Caki2 (cell line): ENCODE measurements at places on chromosomes 1 and 21. TPM values are rescaled to one million over a fixed set of nuclear protein-coding genes. Genes with fewer than 3 reads are reported as not detected.

GRCh38 chr1:84370831-84371394, 27.4 kb upstream of the DNASE2B start:
- DNase-seq = no peak

GRCh38 chr1:231720652-231721325, 94.2 kb downstream of the DISC1 start:
- DNase-seq = no peak

DNA sequence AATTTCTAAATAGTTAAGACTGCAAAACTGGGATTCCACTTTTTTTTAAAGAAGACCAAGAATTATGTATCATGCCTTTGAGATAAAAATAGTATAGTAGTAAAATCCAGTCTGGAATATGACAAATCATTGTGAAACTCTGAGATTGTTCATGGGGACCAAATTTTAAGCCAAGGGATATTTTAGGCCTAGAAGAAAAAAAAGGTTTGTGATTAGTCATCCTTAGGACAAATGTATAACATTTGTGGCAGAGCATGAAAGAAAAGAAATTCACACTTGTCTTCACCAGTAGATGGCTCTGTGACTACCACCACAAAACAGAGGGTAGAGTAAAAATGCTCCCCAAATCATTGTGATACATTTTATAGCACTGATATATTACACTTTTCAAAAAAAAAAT, 226.1 kb downstream of the KCTD3 start:
- DNase-seq = peak; percentile 10

DNA sequence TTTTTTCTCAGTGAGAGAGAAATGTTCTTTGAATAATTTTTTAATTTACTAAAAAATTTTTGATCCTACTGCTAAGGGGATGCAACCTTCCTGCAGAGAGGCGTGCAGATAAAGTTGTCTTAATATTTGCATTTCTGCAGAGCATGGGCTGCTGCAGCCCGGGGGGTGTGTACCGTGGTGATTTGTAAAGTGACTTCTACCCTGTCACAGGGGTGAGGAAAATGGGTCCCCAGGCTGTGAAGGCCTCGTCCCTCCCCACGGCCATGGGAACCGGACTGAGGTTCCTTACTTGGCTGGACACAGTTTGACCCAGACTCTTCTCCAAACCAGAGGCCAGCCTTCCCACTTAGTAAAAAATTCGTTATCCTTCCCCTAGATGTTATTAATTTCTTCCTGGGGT, 9.5 kb upstream of the C1orf174 start:
- no peak for DNase-seq

Gene TRPM2
- total RNA-seq = not detected in 2 replicates

- DNase-seq = no peak
Measured at GRCh38 chr1:77100875-77101274, 118.4 kb downstream of the PIGK start.

GRCh38 chr1:244137725-244138124, 86.6 kb downstream of the ZBTB18 start:
- DNase-seq = no peak

DNA sequence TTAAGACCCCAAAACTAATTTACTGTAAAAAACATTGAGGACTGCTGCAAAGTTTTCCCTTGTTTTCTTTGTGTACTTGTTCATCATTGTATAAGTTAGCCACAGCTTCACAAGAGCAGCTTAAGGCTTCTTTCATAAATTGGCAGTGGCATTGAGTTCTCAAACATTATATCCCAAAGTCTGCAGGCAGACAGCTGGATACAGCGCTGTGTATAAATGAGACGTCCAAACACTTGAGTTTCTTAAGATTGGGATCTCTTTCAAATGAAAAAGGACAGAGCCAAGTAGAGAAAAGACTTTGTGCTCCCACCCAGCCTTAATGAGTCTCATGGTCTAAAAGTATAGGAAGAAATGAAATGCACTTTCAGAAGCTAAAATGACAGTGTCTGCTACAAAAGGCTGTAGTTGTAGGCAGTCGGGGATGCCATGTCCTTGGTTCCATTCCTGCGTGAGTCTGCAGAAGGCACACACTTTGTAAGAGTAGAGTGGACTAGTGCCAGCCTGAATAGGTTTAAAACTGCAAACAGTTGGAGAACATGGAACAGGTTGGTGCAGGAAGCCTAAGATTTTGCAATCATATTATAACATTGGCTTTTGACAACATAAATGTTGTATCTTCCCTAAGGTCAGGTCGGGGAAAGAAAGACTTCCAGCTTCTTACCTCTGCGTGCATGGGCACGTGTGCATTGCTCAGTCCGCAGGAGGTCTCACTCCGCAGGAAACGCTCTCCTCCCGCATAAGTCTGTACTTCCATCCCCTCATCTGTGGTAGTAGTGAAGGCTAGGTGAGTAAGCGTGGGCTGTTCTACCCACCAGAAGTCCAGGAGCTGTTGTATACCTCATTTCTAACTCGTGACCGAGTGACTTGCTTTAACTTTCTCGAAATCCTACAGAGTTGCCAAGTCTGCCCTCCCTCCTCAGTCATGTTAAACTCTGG, 94.4 kb downstream of the CD247 start:
- no peak for DNase-seq

DNA sequence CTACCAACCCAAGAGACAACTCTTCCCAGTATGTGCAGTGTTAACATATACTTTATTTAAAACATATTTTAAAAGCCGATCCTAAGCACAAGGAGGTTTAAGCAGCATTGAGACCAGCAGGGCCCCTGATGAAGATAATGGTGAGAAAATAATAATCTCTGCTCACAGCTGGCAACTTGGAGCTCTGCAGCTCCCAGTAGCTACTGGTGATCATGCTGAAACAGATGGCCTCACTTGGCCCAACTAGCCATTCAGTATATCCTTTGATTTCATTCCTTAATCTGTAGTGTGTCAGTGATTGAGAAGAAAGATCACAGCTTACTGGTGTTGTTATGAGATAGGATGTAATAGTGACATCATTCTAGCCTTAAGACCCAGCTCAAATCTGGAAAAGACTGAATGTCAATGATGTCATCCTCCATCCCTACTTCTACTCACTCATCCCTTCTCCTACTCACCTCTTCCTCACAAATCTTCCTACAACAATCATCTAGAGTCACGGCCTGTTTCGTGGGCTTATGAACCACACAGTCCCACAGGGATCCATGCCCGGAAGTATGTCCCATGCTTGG, 817.9 kb downstream of the PLA2G4A start:
- no peak for DNase-seq

Gene ADCY10
- 0.20 TPM in 1 of 2 replicates, not detected in the other for total RNA-seq

DNA sequence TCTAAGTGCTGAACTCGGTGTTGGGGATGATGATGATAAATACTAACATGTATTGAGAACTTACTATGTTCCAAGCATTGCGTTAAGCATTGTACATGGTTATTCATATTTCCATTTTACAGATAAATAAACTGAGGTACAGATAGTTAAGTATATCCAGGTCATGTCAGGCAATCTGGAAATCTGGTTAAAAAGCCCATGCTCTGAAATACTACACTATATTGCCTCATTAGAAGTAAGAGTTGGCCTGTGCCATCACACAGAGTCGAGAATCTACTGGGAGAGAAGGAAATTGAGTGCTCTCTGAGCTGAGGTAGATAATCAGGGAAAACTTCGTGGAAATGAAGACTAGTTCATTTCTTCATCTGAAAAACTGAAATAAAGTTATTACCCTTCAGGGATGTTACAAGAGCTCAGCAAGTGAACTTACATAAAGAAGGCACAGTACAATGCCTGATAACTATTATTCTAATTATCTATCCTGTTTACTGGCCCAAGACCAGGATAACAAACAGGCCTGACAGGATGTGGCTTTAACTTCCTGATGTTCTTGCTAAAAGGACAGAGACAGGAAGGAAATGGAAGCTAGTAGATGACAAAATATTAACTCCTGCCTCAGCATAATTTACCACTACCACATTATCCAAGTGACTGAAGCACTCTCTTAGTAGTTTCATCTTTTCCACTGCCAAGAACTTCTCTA, 85.6 kb downstream of the EPS15 start:
- no peak for DNase-seq

DNA sequence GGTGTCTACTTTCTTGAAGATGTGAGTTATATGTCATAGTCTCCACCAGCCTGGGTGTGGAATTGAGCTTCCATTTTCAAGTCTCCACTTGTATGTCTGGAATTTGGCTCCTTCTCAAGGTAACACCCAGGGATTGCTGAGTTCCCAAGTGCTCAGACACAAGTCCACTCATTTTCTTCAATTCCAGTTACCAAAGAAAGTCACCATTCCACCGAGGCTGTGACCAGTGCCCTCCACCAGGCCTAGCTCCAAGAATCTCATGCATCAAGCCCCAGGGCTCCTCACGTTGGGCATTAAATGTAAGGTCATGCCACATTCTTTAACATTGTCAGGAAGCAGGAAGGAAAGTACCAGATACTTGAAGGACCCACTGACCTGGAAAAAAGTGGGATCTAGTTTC, 2.4 kb upstream of the RAB4A start:
- no peak for DNase-seq

Gene CD1C
- not detected in 2 replicates for total RNA-seq

DNA sequence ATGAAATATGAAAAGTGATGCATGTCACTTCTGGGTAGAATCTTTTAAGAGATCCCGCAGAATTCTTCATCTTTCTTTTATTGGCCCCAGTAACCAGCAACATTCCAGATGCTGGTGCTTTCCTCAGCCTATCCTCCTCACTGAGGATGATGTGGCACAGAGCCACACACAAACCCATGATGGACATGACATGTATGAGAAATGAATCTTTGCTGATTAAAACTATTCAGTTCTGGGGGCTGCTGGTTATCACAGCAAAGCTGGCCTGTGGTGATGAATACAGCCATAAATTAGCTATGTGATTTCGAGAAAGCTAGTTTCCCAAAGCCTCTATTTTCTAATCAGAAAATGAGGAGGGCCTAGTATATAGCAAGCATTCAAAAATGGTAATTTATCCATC, 8.3 kb upstream of the ERICH3 start:
- no peak for DNase-seq

Gene CATSPERE
- not detected in 2 replicates for total RNA-seq

GRCh38 chr1:203216274-203217138, 13.0 kb downstream of the CHIT1 start:
- DNase-seq = peak; percentile 36

DNA sequence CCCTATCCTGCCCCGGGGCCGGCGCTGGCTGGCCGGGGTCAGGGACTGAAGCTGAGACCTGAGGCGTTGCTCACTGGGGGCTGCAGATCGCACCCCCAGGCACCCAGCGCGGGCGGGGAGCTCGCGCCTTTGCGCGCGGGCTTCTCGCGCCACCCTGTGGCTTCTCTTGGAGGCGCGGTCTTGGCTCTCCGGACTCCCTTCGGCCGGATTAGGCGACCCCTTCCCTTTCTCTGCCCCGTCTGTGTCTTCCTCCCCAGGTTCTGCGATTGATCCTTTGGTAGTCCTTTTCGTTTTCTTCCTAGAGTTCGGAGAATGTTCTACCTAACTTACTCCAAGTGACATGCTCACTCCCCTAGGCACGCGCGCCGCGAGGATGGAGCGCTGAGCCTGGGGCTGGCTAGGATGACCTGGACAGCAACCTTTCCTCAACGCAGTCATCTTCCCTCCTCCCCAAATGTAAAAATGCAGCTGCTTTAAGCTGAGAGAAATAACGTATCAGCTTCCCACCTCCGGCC, 495 bp upstream of the NTRK1 start:
- peak; percentile 55 for DNase-seq

Gene CRNN
- total RNA-seq = not detected in 2 replicates

Gene OR6K3
- total RNA-seq = not detected in 2 replicates

Gene CLDN19
- total RNA-seq = not detected in 2 replicates

DNA sequence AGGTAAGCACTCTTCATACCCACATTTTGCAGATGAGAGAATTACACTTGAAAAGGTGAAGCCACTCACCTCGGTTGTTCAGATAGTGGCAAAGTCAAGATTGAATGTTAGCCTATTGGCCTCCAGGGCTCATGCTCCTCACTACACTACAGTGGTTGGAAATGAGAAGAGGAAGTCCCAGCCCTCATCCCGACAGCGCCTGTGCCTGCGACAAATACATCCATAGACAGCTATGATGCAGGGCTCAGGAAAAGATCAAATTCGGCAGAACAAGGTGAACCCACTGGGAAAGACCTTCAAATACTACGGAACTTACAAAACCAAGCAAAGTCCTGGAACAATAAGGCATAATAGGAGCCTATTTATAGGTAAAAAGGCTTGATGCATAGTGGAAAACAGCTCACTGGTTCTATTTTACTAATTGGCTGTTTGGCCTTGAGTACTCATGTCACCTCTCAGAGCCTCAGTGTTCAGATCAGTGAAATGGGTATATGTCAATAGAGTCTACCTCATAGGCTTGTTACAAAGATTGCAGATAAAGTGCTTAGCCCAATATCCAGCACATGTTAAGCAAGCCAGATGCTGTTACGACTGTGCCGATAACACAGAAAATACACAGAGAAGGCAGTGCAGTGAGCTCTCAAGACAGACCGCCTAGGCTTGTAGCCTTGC, 3.5 kb downstream of the SPOCD1 start:
- DNase-seq = no peak

Gene SLC44A5
- total RNA-seq = 0.70 and 1.5 TPM in 2 replicates

Gene TINAGL1
- 706 and 710 TPM in 2 replicates for total RNA-seq

DNA sequence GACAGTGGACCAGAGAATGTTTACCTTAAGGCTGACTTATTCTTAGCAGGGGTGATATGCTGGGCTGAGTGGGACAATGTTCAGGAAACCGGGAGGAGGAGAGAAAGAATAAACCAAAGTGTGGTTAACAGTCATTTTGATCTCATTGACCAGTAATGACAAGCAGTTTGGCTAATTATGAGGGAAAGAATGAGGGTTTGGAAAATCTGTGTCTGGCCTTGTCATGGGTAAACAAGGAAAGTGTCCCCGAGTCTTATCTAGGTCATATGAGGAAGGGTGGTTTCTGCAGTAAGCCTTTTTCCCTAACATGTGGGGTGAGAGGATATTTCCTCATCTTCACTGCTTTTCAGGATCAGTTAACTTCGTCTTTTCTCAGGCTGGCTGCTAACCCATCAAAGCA, 155.0 kb downstream of the TPR start:
- DNase-seq = no peak

GRCh38 chr1:4730078-4730477, 75.7 kb downstream of the AJAP1 start:
- DNase-seq = no peak

Gene TMEM269
- 0.10 TPM in 1 of 2 replicates, not detected in the other for total RNA-seq

Gene OR10J1
- total RNA-seq = not detected in 2 replicates

Gene HSF2BP
- 1.7 and 12.9 TPM in 2 replicates for total RNA-seq

Gene OR2G6
- total RNA-seq = not detected in 2 replicates

Gene CFHR2
- total RNA-seq = not detected in 2 replicates

Gene ASTN1
- 3.6 and 4.1 TPM in 2 replicates for total RNA-seq

GRCh38 chr1:236608930-236609726, 4.8 kb upstream of the HEATR1 start:
- DNase-seq = peak; percentile 30
